ENCODE measurements at places on chromosomes 11 and 22. TPM values are rescaled to one million over a fixed set of nuclear protein-coding genes. Genes with fewer than 3 reads are reported as not detected.
A peak's percentile ranks its signal among the peaks of the same experiment; 100 is the strongest.

- peak; percentile 27 for DNase-seq
These were observed 1.2 kb downstream of the CYTH4 start for GRCh38 chr22:37283393-37283937.

- no peak for DNase-seq
These were observed 114.4 kb downstream of the PLEKHA7 start for GRCh38 chr11:16899708-16900303.

Gene GNAZ
- total RNA-seq, result 0.48 TPM

Gene HBG2
- not detected for total RNA-seq

Gene INPP5J
- 6.8 TPM for total RNA-seq

DNA sequence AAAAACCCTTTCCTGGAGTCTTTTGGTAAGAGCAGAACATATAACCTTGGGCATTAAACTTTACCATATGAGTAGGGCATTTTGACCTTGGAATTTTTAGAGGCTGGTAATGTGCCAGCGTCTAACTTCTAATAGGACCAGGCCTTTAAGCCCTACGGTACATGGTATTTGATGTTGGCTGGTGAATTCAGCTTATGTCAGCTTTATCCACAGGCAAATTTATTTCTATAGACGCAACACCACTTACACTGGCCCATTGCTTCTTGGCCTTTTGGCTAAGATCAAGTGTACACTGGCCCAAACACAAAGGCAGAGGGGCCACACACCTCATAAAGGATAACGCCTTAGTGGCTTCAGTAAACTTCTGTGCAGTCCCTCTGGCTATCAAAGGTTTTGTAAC is 410.2 kb upstream of the LARGE1 start:
- DNase-seq, result no peak

GRCh38 chr22:34475886-34476285 is 555.6 kb upstream of the LARGE1 start:
- no peak for DNase-seq

GRCh38 chr22:30318799-30319419 is 7.8 kb downstream of the TBC1D10A start:
- no peak for DNase-seq

Gene SAA4
- not detected for total RNA-seq
